ENCODE measurements at places on chromosomes 7 and 10.

- DNase-seq = no peak
These were observed 51.3 kb upstream of the WDR11 start for GRCh38 chr10:120799849-120800248.

DNA sequence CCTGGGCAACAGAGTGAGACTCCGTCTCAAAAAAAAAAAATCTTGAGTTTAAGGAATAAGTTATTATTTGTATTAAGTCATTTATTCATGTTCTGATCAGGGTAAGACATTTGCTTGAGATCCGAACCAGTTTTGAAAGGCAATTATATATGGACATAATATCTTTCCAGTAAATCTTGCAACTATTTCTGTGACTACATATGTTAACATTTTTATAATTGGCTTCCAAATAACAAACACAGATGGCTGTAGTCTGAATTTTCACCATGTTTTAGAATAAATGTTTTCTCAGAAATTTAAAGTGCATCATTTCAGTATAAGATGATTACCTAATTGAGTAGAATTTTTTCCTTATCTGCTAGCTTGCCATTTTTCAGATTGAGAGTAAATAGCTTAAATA lies 21.2 kb downstream of the AKAP9 start:
- DNase-seq = no peak

GRCh38 chr7:157853789-157854065 lies 516.9 kb downstream of the DNAJB6 start:
- no peak for DNase-seq

- no peak for DNase-seq
These were observed 78.2 kb upstream of the ZNF92 start for GRCh38 chr7:65295409-65295808.

DNA sequence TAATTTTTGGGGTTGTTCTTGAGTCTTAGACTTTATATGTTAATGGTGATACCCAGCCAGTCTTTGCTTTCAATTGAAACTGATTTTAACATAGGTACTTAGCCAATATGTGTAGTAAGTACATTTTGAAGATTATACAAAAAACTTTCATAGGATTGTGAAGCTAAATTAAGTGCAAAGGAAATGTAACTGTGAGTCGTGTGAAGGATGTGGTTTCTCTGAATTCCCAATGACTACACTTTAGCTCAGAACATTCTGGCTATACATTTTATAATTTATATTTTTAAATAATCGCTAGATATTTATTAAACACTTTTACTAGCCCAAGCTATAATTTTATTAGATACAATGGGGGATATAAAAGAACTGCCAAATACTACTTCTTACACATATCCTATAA lies 359.3 kb downstream of the PCLO start:
- DNase-seq = no peak

- DNase-seq = no peak
These were observed 46.5 kb downstream of the DLD start for GRCh38 chr7:107937531-107937930.

GRCh38 chr7:36659172-36659516 lies 65.2 kb downstream of the AOAH start:
- DNase-seq = no peak

DNA sequence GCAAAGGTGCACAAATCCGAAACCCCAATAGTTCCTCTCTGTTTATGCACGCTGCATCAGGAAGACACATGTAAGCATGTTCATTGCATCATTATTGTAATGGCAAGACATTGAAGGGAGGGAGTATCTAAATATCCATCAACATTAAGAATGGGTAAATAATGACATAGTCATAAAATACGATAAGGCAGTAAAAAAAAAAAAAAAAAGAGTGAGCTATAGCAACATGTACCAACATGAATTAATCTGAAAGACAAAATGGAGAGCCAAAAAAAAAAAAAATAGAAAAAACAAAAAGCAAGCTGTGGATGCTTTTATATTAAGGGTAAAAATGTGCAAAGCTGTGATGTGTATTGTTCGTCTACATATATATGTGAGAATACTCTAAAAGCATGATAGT lies 70.2 kb upstream of the ABLIM1 start:
- no peak for DNase-seq

DNA sequence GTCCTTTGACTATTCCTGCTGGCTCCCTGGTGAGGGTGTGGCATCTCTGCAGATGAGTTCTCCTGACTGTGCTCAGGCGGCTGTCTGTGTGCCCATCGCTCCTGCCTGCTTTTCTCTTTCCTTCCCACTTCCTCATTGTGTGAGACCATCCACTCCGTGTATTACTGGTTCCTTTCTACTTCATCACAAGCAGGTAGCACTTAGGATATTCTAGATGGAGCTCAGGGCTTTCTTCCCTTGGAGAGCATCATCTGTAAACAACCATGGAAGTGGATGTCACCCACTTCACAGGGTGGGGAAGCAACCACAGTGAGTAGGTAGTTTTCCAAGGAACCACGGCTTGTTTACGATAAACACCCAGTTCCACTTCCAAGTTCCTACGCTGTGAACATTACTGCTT lies 15.7 kb downstream of the DNAJB6 start:
- DNase-seq = no peak

- DNase-seq = no peak
These were observed 2.0 kb upstream of the ANLN start for GRCh38 chr7:36387435-36388231.

GRCh38 chr7:156889089-156889488 lies 3.9 kb downstream of the LMBR1 start:
- no peak for DNase-seq

DNA sequence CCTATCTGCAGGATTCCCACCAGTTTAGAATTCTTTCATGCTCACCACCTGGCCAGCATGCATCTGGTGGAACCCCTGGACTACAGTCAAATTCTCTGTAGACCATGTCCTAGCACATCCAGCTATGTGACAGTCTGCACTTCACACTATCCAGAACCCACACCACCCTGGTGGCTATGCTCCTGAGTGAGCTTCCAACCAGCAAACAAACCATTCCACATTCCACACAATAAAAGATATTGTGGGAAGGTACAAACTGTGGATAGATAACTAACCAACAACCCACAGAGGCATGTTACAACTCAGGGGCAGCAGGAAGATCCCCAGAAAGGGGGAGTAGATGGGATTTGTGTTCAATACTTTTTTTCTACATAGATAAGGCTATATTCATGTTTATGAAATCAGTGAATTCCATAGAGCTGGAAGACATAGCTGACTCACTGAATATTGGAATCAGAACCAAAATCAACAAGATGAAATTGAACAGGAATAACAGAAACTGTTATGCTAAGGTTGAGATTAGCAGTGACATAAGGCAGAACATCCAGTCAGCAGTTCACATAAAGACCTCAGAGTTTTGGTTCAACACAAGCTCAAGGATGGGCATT lies 72.5 kb downstream of the LRRC17 start:
- no peak for DNase-seq

GRCh38 chr10:1542941-1543340 lies 194.4 kb downstream of the ADARB2 start:
- DNase-seq = no peak
